ENCODE measurements at places on chromosomes 11 and 22. TPM values are rescaled to one million over a fixed set of nuclear protein-coding genes. Genes with fewer than 3 reads are reported as not detected.

The HSCB gene
- 25.3 TPM for total RNA-seq

The CCDC87 gene
- not detected for total RNA-seq

The BTBD18 gene
- total RNA-seq, result not detected

The SEC14L6 gene
- total RNA-seq, result not detected

The GNAZ gene
- total RNA-seq, result 5.0 TPM

The BATF2 gene
- total RNA-seq, result 0.33 TPM

The PNPLA5 gene
- not detected for total RNA-seq

Data from breast epithelium (tissue), 4 donors.